ENCODE measurements at places on chromosomes 7 and 10. TPM values are rescaled to one million over a fixed set of nuclear protein-coding genes. Genes with fewer than 3 reads are reported as not detected.

- no peak for DNase-seq
Measured at GRCh38 chr7:148623586-148624282, 33.2 kb downstream of the C7orf33 start.

GRCh38 chr10:48340734-48341133, 34.3 kb downstream of the MAPK8 start:
- no peak for DNase-seq

GRCh38 chr10:50294582-50294981, 43.3 kb upstream of the ASAH2 start:
- no peak for DNase-seq

DNA sequence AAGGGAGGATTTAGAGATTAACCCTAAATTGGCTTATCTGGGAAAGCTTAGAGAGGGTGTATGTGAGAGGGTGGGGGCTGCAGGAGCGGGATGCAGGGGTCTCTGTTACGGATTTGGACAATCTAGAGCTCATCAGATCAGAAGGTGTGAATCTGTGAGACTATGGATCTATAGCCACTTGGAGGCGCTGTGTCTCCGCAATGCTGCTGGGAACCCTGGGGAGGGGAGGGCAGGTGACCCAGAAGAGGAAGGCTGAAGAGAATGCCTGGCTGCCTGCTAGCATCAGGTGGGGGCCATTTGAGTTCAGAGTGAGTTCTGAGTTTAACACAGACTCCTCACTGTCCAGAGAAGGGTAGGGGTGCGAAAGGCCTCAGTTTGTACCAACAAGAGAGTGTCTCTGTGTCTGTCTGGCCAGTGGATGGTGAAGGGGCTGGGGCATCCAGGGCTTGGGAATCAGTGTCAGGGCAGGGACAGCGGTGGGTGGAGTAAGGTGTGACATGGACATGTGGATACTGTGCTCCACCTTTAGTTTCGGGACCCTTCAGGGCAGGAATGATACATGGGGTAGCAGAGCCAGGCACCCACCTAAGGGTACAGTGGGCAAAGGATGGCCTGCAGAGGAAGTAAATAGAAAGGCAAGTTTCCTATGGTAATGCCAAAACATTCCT, 187.3 kb upstream of the PRSS58 start:
- DNase-seq: peak; percentile 18

DNA sequence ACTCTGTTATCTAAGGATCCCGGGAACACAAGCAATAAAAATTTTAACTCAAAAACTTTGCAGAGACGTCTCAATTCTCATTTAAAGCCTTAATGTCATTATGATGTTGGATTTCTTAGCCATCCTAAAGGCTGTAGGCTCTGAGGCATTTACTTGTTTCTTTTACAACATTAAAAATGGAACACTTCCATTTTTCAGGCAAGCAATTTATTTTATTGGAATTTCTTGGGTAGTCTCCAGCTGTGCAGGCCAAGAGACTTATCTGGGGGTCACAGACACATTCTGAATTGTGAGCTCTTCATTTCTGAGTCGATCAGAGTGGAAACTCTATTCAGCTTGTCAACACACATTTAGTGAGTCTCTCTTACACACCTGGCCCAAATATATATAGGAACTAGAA, 48.0 kb upstream of the KIF5B start:
- DNase-seq: no peak

DNA sequence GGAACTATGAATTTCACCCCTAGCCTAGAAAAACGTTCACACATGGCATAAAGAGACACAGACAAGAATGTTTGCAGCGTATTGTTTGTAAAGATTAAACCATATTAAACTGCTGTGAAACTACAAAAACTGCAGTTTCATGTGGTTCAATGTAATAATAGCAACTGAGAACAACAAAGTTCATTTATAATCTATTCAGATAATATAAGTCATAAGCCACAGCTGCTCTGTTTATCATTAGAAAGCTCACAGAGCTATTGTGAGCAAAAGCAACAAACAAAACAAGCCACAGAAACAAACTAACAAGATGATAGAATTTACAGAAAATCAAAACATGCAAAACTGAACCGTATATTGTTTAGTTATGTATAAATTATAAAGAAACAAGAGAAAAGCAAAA, 113.5 kb downstream of the AHR start:
- DNase-seq: no peak

Gene CFAP58
- total RNA-seq: not detected

Gene CRHR2
- total RNA-seq: not detected

Data from activated T-cell treated with anti-CD3 and anti-CD28 coated beads, Interleukin-2, amount 50 U/mL, for 4 hours (primary cell).